ENCODE measurements at places on chromosomes 1 and 21. TPM values are rescaled to one million over a fixed set of nuclear protein-coding genes. Genes with fewer than 3 reads are reported as not detected.

Gene ALX3
- not detected for total RNA-seq

Gene MCOLN2
- 0.64 TPM for total RNA-seq

Gene EIF3I
- 626 TPM for total RNA-seq

Gene FMN2
- total RNA-seq, result not detected

Gene COL6A1
- 1.9 TPM for total RNA-seq

Gene TCHHL1
- total RNA-seq, result not detected

Gene PGLYRP3
- 4.6 TPM for total RNA-seq

Gene NPHS2
- total RNA-seq, result not detected

Gene DEPDC1
- total RNA-seq, result 0.38 TPM

DNA sequence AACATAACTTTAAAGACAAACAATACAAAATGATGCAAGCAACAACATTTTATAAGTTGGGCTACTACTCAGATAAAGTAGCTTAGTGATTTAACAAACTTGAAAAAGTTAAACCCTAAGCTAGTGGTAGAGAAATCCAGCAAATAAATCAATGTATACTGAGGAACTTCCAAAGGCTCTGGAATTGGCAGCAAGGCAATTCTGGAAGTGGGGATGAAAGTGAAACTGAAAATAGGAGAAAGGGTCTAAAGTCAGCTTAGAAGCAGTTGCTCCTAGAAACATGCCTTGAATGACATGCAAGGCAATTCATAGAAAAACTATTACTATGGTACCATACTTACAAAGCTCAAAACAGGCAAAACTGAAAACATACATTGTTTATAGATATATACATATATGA is 90.0 kb upstream of the CAMK1G start:
- no peak for DNase-seq

GRCh38 chr1:25477448-25478034 is 46.8 kb downstream of the MACO1 start:
- DNase-seq, result peak; percentile 30

DNA sequence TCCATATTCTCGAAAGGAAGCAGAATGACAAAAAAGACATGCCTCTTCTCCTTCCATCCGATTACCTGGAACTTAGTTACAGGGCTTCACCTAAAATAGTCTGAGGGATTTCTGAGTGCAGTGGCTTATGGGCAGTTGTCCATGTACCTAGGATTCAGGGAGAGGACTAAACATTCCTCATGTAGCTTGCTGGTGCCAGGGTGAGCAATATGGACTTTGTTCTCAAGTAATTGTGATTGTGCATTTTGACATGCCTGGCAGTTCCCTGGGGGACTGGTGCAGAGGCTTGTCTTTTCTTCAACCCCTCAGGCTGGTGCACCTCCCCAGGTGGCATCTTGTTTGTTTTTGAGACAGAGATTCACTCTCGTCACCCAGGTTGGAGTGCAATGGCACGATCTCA is 6.1 kb upstream of the PSEN2 start:
- no peak for DNase-seq

DNA sequence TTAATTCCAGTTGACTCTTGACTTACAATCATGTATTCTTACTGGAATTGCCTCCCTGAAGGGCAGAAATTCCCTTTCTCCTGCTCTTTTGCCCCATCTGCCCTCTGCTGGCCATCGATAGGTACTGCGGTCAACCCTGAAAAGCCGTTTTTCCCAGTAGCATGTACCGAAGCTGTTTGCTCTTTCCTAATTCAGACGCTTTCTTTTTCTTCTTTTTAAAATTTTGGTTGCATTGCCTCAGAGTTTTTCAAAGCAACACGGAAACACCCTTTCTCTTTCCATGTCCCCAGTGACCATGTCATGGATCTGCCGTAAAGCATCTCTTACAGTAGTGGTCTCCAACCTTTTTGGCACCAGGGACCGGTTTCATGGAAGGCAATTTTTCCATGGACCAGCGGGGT is 164.2 kb upstream of the C1orf21 start:
- peak; percentile 42 for DNase-seq

GRCh38 chr1:206554211-206554610 is 46.9 kb downstream of the RASSF5 start:
- no peak for DNase-seq

Measured in bronchial epithelial cell (primary cell).